ENCODE measurements at places on chromosomes 6 and 20. TPM values are rescaled to one million over a fixed set of nuclear protein-coding genes. Genes with fewer than 3 reads are reported as not detected.

DNA sequence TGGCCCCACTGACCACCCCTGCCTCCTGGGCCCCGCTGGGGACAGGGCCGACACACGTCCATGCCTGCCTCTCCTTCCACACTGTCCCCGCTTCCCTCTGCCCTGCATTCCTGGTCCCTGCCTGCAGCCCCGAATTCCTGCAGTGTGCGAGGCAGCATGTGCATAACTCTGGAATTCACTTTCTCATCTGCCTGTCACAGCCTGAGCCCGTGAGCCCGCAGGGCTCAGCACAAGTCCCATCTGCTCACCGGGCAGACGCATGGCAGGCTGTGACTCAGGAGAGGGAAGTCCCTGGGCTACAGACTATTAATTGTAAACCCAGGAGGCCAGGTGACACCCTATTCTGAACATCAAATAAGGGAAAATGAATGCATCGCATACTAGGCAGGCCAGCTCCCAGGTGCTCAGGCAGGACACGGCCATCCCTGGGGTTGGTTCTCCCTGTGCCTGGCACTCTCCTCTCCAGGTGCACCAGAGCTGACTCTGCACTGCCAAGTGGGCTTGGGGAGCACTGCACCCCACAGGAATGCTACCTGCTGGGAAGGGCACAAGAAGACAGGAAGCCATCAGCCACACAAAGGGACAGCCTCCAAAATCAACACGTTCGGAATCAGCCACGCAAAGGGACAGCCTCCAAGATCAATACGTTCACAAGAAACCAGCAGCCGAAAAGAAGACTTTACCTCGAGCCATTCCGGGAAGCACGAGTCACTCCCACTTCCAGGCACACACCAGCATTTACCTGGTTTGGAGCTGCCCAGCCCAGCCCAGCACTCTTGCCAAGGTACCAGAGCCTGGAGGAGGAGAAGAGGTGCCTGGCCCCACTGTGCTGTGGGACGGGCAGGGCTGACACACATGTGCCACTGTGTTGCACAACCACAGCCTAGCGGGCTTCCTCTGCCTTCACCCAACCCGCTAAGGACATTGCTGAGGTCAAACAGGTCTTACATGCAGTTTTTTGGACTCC, 65.9 kb downstream of the DLL1 start:
- DNase-seq, result no peak

GRCh38 chr20:58574469-58574868, 59.3 kb upstream of the APCDD1L start:
- no peak for DNase-seq

NRSN1 gene
- not detected for total RNA-seq

MPIG6B gene
- not detected for total RNA-seq

COL11A2 gene
- total RNA-seq, result 4.6 TPM

LPA gene
- not detected for total RNA-seq

DAAM2 gene
- not detected for total RNA-seq

BPI gene
- total RNA-seq, result not detected

MLIP gene
- not detected for total RNA-seq

TMEM181 gene
- 12.3 TPM for total RNA-seq

All from activated naive CD4-positive, alpha-beta T cell treated with anti-CD3 and anti-CD28 coated beads, Interleukin-2, amount 50 U/mL, for 72 hours (primary cell).